ENCODE measurements at places on chromosomes 12 and 14.

GRCh38 chr14:25444381-25444780 is 394.4 kb upstream of the STXBP6 start:
- no peak for DNase-seq

- DNase-seq, result no peak
These were observed 958.5 kb upstream of the SEL1L start for GRCh38 chr14:82492157-82492556.

- DNase-seq, result peak; percentile 18
These were observed 35.1 kb upstream of the ACTN1 start for GRCh38 chr14:69013943-69014782.

GRCh38 chr14:90388437-90388836 is 8.4 kb upstream of the CALM1 start:
- no peak for DNase-seq

DNA sequence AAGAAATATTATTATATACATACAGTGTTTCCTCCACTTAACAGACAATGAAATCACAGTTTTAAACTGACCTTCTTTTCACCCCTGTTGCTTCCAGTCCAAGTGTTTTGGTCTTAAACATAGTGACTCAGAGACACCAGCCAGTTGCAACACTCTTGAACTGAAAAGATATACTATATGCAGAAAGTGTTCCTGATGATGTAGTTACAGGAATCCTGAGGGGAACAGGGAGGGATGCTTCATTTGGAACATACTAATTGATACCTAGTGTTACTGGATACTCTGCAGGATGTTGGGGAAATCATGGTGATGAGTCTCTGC is 420.8 kb downstream of the CCDC91 start:
- no peak for DNase-seq

DNA sequence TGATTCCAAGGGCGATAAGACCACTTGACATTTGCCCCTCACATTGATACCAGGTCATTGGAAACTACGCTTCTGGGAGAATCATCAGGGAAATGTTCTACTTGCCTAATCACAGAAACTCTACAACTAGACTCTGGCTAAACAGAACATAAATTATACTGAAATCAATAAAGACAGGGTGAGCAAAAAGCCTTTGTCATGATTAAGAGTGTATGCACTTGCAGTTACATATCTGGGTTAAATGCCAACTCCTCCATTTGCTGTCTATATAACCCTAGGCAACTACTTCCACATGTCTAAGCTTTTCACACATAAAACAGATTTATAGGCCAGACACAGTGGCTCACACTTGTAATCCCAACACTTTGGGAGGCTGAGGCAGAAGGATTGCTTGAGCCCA is 125.7 kb downstream of the PHLDA1 start:
- DNase-seq, result no peak

- DNase-seq, result no peak
These were observed 57.6 kb downstream of the EID3 start for GRCh38 chr12:104360983-104361707.

DNA sequence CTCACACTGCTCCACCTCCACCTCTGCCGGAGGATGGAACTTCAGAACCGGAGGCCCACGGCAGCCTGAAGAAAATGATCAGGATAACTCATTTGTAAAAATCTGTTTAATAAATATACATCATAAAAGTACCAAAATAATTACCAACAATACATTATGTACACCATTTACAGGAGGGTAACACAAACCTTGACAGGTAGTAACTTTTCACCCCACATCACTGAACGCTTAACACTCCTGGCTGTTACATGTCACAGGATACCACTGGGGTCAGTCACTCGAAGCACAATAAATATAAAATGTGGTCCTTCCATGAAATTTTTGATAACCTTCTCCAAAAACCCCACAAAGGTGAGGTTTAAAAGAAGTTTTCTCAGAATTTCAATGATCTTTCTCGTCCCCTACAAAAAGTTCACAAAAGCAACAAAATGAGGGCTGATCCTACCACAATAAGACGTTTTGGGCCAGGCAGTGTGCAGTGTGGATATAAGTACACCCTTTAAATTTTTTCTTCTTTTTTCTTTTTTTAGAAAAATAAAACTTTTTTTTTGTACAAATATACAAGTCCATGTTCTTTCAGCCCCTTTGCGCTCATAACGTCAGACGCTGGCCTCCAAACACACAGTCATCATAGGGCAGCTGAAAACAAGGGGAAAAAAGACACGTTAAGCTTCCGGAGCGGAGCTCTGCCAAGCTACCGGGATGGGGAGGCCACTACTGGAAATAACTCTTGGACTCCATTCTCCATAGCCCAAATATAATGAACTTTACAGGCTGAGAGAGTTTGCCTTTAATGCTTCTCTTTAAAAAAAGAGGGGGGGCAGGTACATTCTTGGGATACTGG is 2.9 kb downstream of the NFKBIA start:
- no peak for DNase-seq

DNA sequence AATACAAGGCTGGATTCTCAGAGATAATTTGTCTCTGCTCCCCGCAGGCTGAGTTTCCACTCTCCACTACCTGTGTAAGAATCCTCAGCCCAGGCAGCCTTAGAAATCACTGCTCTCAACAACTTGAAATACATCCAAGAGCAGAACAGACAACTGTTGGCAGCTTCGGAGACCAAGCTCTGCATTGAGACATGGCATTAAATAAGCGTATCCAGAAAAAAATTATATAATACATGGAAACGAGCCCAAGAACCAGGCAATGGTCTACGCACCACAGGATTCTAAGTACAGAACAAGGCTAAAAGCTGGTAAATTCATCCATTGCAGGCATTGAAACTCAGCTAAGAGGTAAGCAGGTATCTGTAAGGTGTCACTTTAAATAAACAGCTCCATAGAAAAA is 165.5 kb upstream of the DIO3 start:
- DNase-seq, result no peak

DNA sequence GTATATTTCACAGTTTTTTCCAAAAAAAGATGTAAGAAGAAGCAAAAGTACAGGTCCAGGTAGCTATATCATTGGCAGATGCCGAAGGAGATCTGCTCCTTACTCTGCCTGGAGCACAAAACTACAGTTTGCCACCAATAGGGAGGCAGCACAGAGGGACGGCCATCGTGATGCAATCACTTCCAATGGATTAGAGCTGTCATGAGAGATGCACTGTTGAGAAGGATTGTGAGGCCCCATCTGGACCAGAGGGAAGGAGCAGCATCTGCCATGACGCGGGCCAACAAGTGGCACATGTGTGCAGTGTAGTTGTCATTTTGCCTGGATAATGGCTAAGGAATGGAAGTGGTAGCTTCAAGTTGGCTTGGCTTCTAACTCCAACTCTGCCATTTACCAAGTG is 318.8 kb upstream of the FKBP4 start:
- no peak for DNase-seq

- DNase-seq, result no peak
These were observed 252.2 kb upstream of the ATP2B1 start for GRCh38 chr12:89960607-89961394.

GRCh38 chr14:68639000-68639757 is 153.7 kb downstream of the ZFP36L1 start:
- DNase-seq, result no peak

DNA sequence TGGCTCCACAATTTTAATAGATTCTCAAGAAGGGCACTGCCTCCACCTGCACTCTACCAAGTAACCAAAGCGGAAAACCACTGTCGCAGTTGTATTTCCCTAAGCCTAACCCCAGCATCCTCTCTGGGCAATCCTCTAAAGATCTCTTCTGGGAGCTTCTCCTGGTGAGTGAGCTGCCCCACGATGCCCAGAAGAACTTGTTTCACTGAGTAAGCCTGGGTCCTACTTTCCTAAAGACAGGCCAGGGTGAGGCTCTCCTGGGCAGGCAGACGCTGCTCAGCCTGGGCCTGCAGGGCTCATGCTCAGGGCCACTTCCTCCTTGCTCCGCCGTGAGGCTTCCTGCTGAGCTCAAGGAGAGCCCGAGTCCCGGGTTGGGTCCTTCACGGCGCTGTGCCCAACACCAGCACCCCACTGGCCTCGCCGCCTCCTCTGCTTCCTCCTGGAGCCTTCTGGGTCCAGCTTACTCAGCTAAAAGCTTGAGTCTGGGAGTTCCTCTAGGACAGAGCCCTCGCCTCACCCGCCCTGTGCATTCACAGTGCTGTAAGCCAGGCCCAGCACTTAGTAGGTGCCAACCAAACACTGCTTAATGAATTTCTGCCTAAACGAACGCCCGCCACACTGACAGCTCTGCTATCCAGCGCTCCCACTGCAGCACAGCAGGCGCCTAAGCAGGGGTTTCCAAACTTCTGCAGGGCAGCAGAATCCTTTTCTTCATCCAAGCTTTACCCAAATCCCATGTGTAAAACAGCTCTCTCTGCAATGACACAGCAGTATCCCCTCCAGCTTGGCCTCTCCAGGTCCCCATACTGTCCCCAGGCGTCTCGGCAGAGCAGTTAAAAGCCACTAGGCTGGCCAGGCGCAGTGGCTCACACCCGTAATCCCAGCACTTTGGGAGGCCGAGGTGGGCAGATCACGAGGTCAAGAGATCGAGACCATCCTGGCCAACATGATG is 5.7 kb downstream of the RAB35 start:
- no peak for DNase-seq

GRCh38 chr14:102352213-102352612 is 10.5 kb downstream of the CINP start:
- no peak for DNase-seq

- DNase-seq, result no peak
These were observed 55.7 kb upstream of the PRPF39 start for GRCh38 chr14:45028107-45028626.

DNA sequence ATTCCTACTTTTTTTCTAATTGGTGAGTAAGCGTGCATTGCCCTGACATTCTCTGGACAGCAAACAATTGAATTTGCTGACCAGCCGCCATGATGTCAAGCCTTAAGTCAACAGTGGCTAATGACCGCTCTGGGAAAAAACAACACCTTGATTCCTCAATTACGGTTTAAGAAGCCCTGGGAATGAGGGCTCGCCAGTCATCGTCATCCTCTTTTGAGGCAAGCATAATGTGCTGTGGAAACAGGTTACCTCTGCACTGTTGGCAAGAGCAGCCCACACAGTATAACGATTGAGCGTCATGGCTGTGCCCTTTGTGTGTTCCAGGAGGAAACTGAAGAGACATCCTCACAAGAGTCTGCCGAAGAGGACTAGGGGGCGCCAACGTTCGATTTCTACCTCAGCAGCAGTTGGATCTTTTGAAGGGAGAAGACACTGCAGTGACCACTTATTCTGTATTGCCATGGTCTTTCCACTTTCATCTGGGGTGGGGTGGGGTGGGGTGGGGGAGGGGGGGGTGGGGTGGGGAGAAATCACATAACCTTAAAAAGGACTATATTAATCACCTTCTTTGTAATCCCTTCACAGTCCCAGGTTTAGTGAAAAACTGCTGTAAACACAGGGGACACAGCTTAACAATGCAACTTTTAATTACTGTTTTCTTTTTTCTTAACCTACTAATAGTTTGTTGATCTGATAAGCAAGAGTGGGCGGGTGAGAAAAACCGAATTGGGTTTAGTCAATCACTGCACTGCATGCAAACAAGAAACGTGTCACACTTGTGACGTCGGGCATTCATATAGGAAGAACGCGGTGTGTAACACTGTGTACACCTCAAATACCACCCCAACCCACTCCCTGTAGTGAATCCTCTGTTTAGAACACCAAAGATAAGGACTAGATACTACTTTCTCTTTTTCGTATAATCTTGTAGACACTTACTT is 138.9 kb downstream of the HMGA2 start:
- no peak for DNase-seq

- DNase-seq, result peak; percentile 81
These were observed 841.1 kb downstream of the NRXN3 start for GRCh38 chr14:79011091-79011919.

DNA sequence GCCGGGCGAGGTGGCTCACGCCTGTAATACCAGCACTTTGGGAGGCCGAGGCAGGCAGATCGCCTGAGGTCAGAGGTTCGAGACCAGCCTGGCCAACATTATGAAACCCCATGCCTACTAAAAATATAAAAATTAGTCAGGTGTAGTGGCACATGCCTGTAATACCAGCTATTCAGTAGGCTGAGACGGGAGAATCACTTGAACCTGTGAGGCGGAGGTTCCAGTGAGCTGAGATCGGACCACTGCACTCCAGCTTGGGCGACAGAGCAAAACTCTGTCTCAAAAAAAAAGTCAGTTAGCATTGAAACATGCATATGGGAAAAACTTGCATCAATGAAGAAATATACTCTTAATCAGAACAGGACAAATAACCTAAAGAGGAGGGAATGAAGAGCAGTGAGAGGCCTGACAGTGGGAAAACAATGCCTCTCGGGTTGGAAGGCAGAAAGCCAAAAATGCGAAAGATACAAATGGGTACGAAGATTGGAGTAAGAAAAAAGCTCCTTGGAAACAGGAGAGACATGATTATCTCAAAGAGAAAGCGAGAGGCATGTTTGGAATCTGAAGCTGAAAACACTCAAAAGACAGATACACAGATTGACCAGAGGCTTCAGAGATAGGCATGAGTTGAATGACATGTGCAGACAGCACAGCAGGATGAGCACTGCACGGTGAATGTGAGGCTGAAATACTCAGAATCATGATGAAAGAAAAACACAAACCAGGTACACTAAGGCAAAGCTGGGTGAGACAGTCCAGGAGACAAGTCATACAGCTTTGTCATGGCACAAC is 30.6 kb downstream of the RESF1 start:
- DNase-seq, result no peak

DNA sequence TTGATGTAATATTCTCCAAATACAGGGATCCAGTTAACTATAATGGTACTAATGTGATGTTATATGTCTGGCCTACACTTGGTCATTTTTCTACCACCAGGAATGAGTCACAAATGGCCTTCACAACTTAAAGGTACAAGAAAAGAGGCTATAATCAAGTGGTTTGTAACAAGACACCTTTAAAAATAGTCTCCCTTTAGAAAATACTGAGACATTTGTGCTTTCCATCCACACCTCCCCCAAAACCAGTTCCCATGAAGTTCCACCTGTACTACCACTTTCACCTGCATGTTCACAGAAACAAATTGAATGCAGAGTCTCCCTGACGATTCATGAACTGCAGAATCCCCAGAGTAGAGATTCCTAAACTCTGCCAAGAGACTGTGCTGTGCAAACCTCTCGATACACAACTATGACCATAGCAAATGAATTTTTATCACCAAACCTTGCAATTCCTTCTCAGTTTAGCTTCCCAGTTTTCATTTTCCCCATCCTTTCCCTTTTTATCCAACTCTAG is 6.0 kb downstream of the BTG1 start:
- no peak for DNase-seq

DNA sequence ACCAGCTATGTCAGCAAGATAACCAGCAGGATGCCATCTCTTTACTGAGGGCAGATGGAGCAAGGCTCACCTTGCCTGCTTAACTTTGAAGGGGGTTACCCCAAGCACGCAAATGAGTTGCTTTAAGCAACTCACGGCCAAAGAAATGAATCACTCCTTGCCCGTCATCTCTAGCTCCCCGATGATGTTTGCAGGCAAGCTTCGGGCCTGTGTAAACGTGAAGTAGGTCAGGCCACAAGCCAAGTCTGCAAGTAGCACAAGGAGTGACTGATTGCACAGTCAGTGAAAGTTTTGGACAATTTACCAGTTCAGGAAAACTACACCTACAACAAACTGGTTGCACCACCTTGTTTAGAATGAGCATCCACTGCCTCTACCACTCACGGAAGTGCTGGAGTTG is 699.7 kb upstream of the TBX3 start:
- no peak for DNase-seq

GRCh38 chr14:75660630-75661498 is at the start of the genes ERG28 and TTLL5:
TSS of gene ERG28 (minus strand) at chr14:75660876. CDS start at chr14:75657502, 3,374 bp downstream.
TSS of gene TTLL5 (plus strand) at chr14:75661246. CDS start at chr14:75663150, 1,904 bp downstream.
- peak; percentile 98 for DNase-seq

GRCh38 chr12:44157359-44157758 is 321.5 kb downstream of the TMEM117 start:
- no peak for DNase-seq
